Stimulated activated CD4-positive, alpha-beta T cell treated with anti-CD3 and anti-CD28 coated beads, TNF-alpha, amount 100 ng/mL, for 24 hours (primary cell): ENCODE measurements at places on chromosomes 1 and 21.

DNA sequence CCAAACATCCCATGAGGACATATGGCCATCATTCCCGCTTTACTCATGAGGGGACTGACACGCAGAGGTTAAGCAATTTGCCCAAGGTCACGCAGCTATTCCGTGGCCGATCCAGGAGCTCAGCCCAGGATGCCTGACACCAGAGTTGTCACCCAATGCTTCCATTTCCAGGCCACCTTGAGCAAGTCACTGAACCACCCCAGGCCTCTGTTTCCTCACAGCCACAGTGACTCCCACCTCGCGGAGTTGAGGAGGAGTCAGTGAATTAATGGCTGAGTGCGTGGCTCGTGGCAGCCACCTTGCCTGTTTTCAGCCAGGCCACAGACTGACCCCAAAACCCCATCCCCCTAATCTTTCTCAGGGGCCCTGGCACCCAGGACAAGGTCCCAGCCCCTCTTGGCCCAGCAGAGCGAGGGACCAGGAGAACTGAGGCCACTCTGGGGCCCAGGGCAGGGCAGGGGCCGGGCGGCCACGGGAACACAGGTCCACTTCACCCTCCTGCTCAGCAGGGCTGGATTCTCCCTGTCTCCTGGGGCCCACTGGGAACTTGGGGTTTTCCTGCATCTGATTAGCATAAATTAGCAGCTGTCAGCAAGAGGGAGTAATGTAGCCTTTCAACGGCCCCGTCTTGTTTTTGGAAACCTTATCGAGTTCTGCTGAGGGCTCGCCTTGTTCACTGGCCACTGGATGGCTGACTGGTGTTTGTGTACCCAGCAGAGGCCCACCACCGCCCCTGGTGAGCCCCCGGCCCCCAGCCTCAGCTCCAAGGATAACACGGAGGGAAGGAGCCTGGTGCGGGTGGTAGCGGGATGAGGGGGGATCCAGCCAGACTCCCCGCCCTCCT is 19.7 kb upstream of the LAPTM5 start:
- no peak for DNase-seq

DNA sequence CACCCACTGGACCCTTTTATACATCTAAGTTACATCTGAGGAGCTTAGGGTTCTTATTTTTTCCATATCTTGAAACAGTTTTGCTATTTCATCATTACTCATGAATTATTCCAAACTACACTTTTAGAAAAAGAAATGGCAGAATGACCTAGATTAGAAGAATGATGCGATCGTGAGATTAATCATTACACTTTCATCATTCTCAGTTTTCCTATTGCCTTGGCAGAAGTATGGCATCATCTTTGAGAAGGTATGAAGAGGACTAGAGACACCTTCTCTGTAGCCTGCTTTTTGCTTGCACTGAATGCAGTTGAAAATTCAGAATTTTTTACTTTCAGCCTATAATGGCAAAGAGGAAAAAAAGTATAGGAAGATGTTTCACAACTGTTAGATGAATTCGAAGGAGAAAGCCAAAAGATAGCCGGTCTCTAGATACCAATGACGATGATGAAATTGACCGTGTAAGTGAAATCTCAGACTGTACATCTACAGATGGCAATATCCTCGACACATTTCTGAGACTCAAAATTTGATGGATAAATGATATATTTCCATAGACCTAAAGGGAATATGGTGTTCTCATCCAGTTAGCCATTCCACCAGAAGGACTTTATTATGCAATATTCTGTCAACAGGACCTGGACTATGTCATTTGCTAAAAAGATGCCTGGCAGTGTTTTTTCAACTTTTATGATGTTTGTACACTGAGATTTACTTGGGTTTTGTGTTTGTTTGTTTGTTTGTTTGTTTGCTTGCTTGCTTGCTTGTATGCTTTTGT is 191.8 kb downstream of the TOMM20 start:
- DNase-seq, result no peak

- no peak for DNase-seq
Observed at GRCh38 chr1:243930822-243931671, 81.0 kb upstream of the AKT3 start.

DNA sequence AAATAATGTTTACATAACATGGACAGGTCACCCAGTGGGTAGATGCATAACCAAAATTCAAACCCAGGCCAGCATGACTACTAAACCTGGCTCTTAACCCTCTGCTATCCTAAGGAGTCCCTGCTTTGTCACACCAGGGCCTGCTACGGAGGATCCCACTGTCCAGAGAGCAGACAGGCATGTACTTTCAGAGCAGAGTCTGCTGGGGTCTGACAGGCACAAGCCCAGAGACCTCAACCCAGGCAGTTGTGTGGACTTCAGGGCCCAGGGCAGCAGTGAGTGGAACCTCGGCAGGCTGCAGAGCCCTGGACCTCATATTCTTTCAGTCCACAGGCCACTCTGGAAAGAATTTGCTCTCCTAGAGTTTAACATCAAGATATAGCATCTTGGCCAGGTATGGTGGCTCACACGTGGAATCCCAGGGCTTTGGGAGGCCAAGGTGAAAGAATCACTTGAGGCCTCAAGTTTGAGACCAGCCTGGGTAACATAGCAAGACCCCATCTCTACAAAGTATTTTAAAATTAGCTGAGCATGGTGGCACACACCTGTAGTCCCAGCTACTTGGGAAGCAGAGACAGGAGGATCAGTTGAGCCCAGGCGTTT is 16.1 kb upstream of the S100A7 start:
- DNase-seq, result no peak

- no peak for DNase-seq
Observed at GRCh38 chr1:150115121-150115520, 34.6 kb upstream of the PLEKHO1 start.

GRCh38 chr1:220894025-220894923 is 15.0 kb downstream of the HLX start:
- DNase-seq, result no peak

- DNase-seq, result no peak
Observed at GRCh38 chr1:36303650-36304360, 2.4 kb upstream of the SH3D21 start.

- no peak for DNase-seq
Observed at GRCh38 chr1:89295187-89295586, 22.5 kb upstream of the GBP5 start.

DNA sequence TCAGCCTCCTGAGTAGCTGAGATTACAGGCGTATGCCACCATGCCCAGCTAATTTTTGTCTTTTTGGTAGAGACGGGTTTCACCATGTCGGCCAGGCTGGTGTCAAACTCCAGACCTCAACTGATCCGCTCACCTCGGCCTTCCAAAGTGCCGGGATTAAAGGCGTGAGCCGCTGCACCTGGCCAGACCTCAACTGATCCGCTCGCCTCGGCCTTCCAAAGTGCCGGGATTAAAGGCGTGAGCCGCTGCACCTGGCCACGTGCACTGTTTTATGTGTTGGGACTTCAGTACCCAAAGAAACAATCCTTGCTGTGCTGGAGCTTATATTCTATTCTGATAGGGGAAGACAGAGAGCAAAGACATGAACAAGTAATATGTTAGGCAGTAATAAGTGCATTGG is 10.1 kb downstream of the TRAF5 start:
- no peak for DNase-seq

GRCh38 chr1:84427250-84428188 is 29.2 kb downstream of the DNASE2B start:
- no peak for DNase-seq

- DNase-seq, result no peak
Observed at GRCh38 chr1:85278853-85279314, 2.5 kb upstream of the BCL10 start.

GRCh38 chr1:89125913-89126580 is at the start of gene GBP2:
TSS of gene GBP2 (minus strand) at chr1:89126114. CDS start at chr1:89121966, 4,148 bp downstream.
- no peak for DNase-seq

DNA sequence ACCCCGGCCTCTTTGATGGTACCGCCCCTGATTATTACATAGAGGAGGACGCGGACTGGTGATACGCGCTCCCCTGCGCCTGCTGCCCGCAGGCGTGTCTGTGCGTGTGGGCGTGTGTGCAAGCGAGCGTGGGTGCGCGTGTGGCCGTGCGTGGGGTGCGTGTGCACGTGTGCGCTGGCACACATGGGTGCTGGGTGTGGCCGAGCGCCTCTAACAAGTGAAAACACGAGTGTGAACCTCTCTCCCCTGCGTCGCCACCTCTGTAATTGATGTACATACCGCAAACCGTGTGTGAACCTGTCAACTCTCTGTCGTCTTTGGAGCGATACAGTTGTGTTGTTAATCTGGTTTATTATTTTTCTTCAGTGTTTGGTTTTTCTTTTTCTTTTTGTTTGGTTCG is 87.8 kb upstream of the TMEM51 start:
- no peak for DNase-seq

GRCh38 chr1:204624631-204625216 is 60.8 kb downstream of the LRRN2 start:
- DNase-seq, result no peak

- DNase-seq, result no peak
Observed at GRCh38 chr1:36034692-36035091, 49.2 kb upstream of the TEKT2 start.

GRCh38 chr1:37477198-37477931 is 3.0 kb downstream of the ZC3H12A start:
- peak; percentile 81 for DNase-seq

DNA sequence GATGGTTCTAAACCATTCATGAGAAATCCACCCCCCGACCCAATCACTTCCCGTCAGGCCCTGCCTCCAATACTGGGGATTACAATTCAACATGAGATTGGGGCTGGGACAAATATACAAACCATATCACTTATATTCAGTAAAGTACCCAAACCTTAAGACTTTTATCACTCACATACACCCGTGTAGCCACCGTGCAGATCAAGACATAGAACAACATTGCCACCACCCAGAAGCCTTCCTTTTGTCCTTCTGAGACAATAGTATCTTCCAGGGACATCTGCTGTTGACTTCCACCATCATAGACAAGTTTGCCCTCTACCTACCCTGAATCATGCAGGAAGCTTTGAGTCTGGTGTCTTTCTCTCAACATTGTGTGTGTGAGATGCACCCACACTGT is 37.5 kb downstream of the CLIC6 start:
- no peak for DNase-seq

- DNase-seq, result no peak
Observed at GRCh38 chr1:3543076-3544039, 68.0 kb downstream of the MEGF6 start.

DNA sequence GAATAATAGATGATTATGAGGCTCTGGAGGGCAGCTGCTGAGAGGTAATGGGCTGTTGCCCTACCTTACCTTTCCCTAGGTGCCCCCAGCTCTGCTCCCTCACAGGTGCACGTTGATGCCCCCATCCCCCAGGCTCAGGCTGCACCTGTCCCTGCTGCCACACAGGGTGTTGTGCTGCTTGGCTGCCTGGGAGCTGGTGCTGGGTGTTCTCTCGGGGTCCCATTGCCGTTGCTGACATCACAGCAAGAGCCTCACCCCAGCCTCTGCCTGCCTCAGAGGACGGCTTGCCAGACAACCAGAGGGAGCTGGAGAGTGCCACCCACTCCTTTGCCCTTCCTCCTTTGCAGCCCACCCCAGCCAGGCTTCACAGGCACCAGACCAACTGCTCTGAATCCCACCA is 31.4 kb upstream of the DMBX1 start:
- DNase-seq, result no peak

GRCh38 chr1:1264868-1265272 is 8.8 kb downstream of the UBE2J2 start:
- no peak for DNase-seq

DNA sequence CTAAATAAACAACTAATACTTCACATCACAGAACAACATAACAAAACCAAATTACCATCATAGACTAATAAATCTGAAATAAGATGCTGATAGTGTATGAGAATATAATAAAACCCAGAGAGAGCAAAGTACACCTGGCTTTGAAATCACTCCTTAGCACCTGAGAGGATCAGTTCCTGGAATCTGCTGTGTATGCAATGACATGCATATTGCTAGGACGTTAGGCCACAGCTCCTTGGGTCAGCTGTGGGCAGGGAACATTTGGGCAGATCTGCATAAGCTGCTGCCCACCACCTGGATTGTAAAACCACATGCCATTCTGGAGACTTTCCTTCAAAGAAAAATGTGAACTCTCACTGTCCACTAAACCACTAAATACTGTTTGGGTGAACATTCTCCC is 81.1 kb downstream of the NR5A2 start:
- no peak for DNase-seq

GRCh38 chr1:32786856-32787255 is 30.3 kb downstream of the YARS1 start:
- no peak for DNase-seq

DNA sequence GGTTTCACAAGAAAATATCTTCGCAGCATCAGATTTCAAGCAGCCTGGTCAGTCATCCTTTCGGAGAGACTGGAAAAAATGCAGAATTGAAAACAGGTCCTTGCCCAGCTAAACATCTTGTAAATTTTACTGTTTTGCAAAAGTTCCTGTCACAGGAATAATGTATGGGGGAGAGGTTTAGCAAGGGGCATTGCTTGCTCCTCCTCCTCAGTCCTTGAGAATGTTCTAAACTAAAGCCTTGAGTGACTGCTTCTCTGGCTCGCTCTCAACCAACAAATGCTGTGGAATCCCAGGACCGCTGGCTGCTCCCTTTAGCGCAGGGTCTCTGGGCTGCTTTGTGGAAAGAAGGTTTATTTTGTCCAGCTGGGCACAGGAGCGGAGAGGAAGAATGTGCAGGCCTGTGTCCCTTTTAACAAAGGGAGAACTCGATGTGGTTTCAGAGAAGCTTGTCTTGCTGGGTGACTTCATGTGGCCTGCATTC is 33.6 kb upstream of the FHAD1 start:
- no peak for DNase-seq

- no peak for DNase-seq
Observed at GRCh38 chr1:99397029-99397428, 132.7 kb downstream of the PLPPR4 start.

DNA sequence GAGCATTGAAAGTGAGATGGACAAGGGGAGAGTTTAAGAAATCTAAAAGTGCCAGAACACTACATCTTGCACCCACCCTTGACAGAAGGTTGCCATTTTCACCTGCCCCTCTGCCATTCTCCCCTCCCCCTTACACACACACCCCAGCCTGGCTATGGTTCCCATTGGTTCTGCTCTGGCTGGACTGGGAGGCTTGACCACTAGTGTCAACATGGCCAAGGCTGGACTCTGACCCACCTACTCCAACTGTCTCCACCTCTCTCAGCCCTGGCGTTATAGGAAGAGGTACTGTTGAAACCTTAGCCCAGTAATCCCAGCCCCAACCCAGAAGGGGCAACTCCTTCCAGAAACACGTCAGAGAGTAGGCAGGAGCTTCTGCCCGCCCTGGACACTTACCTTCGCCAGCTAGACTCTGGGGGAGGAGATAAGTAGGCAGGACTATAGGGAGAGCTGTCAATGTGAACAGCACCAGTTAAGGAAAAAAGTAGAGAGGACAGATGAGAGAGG is 4.5 kb downstream of the CRTC2 start:
- DNase-seq, result no peak

DNA sequence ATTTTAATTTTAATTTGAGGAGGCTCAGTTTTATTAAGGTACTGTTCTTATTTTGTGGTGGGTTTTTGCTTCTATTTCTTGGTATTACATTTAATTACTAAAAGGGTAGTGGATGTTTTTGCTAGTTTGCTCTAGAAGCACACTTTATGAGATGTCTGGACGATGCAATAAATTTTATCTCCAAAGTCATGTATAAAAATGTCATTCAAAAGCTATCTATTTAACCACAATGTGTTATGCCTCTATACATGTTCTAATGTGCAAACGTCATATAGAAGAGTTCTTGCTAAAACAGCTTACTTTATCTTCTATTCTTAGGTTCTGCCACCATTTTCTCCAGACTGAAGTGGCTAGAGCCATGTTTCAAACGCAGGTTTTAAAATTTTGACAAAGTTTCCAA is 12.9 kb upstream of the MPC2 start:
- DNase-seq, result no peak

GRCh38 chr1:225485226-225485625 is 57.4 kb upstream of the LBR start:
- no peak for DNase-seq

GRCh38 chr1:112371775-112372174 is 24.2 kb upstream of the CTTNBP2NL start:
- no peak for DNase-seq
